ENCODE measurements at places on chromosomes 2 and 18. TPM values are rescaled to one million over a fixed set of nuclear protein-coding genes. Genes with fewer than 3 reads are reported as not detected.

Gene NDC80
- total RNA-seq, result 6.2 TPM

Gene CTAGE1
- total RNA-seq, result not detected

Gene ANKRD30BL
- total RNA-seq, result not detected

Gene KCNF1
- total RNA-seq, result not detected

Gene CNGA3
- total RNA-seq, result not detected

Gene RFX8
- 1.3 TPM for total RNA-seq

Gene IL1F10
- total RNA-seq, result not detected

Gene ANO7
- total RNA-seq, result 0.53 TPM

Gene NYAP2
- total RNA-seq, result 0.06 TPM

Gene BBS5
- 1.8 TPM for total RNA-seq

Gene ARHGAP28
- total RNA-seq, result not detected

Gene RUFY4
- total RNA-seq, result 0.81 TPM

Gene C2orf81
- 5.3 TPM for total RNA-seq

Gene DLX1
- total RNA-seq, result not detected

Gene FBLN7
- total RNA-seq, result 34.3 TPM

Gene MFSD2B
- total RNA-seq, result not detected

Gene EFR3B
- total RNA-seq, result 0.12 TPM

Gene EFHD1
- 1.4 TPM for total RNA-seq

Gene RGPD4
- not detected for total RNA-seq

Gene MATN3
- not detected for total RNA-seq

Gene SPC25
- total RNA-seq, result not detected

Gene HYCC2
- 33.1 TPM for total RNA-seq

Gene ITGB6
- not detected for total RNA-seq

Gene MC2R
- total RNA-seq, result not detected

Gene MYO7B
- not detected for total RNA-seq

Gene PFN4
- not detected for total RNA-seq

Gene SUPT7L
- 48.5 TPM for total RNA-seq

Measured in CD4-positive, alpha-beta memory T cell (primary cell).